ENCODE measurements at places on chromosomes 6 and 20.

DNA sequence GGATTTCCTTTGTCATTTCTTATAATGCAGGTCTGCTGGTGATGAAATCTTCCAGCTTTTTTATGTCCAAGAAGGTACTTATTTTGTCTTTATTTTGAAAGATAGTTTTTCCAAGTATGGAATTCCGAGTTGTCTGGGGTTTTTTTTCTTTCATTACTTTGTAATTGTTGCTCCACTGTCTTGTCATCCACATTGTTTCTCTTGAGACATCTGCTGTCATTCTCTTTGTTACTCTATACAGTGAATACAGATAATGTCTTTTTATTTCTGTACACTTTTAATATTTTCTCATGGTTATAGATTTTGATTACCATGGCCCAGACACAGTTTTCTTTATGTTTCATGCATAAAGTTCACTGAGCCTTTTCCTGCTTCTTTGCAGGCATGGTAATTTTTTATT lies 133.1 kb downstream of the SYCP2 start:
- no peak for DNase-seq

GRCh38 chr20:19713822-19714578 lies 44.1 kb upstream of the RIN2 start:
- no peak for DNase-seq

DNA sequence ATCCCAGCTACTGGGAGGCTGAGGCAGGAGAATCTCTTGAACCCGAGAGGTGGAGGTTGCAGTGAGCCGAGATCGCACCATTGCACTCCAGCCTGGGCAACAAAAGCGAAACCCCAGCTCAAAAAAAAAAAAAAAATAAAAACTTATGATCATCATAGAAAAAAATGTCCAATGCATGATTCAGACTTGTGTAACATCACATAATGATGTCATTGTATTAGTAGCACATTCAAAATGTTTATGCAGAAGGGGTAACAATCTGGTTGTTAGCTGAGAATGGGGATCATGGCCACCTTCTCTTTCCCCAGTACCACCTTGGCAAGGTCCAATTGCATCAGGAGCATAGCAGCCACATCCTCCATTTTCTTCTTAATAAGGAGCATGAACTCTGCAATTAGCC lies 137.6 kb upstream of the MARCKS start:
- no peak for DNase-seq

GRCh38 chr6:154509421-154510143 lies 903 bp downstream of the CNKSR3 start:
- DNase-seq, result no peak

GRCh38 chr6:41344876-41345275 lies 9.5 kb downstream of the NCR2 start:
- no peak for DNase-seq

DNA sequence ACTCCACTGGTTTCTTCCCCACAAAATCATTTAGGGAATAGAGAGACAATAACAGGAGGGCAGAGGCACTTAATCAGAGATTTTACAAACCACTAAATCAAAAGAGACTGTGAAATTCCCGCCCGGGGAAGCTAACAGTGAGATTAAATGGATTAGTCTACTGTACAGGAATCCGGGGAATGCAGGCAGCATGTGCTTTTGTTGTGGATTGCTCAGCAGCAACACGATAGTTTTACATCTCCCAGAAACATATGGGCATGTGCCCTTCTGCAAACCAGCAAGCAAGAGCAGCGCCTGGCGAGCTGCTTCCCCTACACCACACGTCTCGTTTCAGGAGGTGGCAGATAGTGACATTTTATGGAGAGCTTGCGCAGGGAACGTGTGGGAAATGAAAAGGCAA lies 382.3 kb downstream of the CD83 start:
- peak; percentile 85 for DNase-seq

DNA sequence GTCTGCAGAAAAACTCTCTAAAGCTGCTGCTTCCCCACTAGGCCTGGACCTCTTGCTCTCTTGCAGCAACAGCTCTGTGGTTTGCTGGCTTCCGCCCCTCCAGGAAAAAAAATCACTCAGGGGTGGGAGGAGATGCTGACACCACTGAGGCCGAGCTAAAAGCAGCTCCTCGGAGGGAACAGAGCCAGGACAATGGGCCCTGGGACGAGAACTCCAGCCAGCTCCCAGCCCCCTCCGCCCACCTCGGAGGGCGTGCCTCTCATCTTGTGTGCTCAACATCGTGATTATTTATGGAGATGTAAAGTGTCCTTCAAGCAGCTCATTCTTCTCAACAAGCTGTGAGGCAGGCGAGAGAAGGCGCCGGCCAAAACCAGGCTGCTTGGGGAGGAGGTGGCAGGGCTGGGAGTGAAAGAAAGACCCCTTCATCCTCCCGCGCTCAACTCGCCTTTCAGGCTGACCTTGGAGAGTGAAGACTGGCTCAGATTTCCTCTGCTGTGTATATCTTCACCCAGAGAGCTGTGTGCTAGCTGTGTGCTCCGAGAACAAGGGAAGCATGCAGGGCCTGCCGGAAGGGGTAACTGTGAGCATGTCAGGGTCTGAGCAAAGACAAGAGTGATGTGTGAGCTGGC lies 53.5 kb upstream of the LRFN2 start:
- no peak for DNase-seq

DNA sequence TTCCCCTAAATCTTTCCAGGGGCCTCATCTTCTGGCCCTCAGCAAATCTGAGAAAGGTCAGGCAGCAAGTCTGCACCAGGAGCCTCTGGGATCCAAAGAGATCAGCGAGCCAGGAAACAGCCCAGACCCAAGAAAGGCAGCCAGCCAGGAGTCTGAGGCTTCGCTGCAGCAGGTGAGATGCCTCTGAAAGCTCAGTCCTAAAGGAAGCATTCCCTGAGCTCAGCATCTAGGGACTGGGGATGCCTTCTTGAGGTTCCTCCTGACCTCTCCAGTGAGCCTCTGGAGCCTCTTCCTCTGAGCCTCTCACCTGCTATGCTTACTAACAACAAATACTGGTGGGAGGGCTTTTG lies 118.8 kb upstream of the MAFB start:
- no peak for DNase-seq

DNA sequence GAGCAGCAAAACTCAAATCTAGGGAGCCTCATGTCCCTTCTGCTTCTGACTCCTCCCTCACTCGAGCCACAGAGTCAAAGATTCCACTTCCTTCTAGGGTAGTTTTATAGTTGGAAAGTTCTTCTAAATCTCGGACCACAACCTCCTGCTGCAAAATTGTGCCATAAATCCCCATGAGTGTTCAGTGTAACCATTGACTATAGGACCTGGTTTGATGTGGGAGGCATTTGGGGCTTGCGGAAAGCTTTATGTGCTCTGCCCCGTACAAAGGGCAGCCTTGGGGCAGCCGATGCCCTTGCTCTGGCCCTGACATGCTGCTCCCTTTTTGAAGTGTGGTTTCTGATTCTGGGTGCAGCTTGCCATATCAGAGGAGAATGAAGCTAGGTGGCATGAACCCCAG lies 43.6 kb upstream of the IER3 start:
- no peak for DNase-seq

DNA sequence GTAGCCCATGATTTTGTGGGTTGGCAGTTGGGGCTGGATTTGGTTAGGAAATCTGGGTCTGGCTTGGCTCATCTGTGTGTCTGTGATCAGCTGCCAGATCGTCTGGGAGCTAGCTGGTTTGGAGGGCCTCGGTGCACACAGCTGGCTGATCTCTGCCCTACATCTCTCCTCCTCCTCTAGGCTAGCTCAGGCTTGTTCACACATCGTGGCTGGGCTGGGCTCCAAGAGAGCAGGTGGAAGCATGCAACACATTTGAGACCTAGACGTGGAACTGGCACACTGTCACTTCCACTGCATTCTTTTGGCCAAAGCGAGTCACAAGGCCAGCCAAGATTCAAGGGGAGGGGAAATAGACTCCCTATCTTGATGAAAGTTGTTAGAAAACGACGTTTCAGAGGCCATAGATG lies 15.9 kb downstream of the NDUFAF5 start:
- DNase-seq, result peak; percentile 18

DNA sequence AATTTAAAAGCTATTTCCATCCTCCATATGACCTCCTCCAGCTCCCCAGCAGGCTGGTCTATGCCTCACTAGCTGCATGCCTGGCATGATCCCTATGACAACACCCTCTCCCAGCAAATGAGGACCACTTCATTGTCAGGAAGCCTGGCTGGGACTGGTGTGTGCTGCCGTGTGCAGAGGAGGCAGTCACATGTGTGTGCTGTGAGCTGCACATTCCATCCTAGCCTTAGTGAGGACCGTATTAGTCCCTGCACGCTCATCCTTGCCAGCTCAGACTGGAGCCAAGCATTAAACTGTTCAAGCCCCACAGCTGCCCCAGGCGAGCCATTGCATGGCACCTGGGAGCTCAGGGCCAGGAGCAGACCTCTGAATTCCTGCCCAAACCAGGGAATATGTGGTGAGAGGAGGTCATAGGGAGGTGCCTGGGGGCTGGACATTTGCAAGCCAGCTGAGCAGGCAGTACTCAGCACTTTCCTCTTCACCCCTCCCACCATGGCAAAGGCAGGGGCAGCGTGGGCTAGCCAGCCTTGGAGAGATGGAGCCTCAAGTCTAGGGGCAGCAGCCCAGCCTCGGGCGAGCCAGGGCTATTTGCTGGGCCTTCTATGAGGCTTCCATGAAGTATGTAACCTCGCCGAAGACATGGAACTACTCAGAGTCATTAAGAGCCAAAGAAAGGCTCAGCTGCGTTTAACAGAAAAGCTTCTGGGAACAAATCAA lies 8.7 kb upstream of the CCN5 start:
- no peak for DNase-seq

DNA sequence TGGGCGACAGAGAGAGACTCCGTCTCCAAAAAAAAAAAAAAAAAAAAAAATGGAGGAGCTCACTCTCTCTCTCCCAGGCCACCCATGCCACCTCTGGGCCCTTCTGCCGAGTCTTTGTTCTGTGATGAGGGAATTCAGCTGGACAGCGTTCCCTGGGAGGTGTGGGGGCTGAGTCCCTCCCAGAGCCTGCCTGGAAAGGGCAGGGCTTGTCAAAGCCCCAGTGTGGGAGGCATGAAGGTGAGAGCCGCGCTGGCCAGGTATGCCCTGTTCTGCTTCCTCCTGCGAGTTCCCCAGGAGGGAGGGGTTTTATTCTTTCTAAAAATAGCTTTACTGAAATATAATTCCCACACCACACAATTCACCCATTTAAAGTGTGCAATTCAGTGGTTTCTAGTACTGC lies 69.6 kb downstream of the TMEM242 start:
- DNase-seq, result no peak

DNA sequence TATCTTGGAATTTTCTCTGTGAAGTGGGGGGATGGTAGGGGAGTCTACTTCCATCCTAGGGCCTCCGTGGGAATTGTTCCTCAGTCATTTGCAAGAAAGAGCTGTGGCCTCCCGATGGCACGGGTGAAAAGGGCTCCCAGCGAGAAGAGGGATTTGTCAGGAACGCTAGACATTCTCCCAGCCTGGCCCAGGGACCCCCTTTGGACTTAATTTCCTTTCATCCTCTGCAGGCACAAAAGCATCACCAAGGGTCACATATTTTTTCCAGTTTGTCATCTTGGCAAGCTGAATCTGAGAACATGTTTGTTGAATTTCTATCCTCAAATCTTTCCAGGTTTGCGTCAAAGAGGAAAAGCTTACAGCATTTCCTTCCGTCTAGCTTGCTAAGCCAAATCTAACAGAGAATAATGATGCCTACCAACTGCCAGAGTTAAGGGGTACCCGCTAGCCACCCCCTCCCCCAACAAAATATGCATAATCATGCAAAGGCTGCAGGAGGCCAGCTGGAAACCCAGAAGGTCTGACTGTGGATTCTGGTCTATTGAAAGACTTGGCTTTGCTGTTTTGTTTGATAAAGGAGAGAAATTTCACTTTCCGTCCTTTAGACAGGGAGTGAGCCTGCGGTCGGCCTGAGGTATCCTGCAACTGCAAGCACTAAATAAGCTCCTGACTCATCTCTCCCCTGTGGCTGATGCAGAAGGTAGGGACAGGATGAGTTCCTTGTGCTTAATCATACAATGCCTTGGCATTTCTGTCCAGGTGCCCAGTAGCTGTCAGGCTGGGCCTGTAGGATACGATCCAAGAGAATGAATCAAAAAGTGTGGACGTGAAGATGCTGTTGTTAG lies 23.1 kb downstream of the PSMG4 start:
- no peak for DNase-seq

DNA sequence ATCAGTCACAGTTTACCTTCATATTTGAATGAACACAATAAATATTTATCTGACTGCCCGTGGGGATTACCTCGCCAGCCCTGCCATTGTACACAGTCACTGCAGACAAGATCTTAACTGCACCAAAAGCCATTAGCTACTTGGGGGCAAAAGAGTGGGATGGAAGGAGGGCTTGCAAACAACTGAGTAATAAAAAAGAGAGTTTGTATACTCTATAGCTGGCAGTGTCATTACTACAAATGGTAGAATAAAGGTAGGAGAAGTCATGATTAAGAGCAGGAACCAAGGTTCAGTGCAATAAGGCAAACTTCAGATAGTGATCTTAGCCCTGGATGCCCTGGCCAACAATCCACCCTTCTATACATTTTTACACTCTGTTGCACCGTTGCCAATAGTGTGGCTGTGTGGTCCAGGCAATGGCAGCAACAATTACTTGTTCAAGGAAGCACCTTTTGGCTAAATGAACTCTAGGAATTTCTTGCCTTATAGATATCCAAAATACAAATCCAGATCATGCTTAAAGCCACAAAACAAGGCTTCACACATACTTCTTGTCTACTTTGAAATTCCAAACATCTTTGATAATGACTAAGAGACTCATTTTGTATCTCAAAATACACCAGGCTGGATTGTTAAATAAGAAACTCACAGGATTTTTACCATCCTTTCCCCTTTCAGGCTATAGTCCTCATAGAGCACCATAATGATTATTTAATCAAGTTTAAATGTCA lies 955.4 kb upstream of the ADGRB3 start:
- DNase-seq, result no peak

DNA sequence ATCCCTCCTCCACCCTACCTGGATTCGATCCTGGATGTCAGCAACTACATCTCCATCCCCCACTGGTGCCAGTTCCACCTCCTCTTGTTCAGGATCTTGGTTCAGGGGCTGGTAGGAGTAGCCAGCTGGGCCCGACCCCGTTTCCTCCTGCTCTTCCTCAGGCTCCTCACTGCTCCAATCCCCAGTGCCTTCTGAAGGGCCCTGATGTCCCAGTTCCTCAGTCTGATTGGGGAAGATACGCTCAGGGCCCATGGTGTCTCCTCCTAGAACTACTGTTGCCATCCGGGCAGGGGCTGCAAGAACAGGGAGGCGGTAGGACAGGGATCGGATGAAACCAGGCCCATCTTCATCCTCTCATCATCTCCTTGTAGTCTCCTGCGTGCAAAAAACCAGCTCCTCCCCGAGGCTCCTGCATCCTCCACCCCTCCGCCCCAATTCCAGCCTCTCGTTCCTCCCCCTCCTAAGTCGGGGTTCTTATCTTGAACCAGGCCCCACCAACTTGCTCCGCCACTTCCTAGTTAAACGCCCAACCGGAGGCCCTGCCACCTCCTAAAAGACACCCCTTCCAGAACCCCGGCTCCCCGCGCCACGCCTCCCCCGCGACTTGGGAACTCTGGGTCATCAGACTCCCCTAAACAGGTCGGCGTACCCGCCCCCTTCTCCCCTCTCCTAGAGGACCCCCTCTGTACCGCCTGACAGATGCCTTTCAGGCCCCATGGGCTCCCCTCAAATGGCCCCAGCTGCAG lies 476 bp downstream of the MEA1 start:
- DNase-seq, result no peak

All from NCI-H524 treated with DMSO at 0.1 percent for 48 hours (cell line).